ENCODE measurements at places on chromosomes 2 and 18. TPM values are rescaled to one million over a fixed set of nuclear protein-coding genes. Genes with fewer than 3 reads are reported as not detected.

The PRKAG3 gene
- total RNA-seq, result 4.1 TPM

The TUBB6 gene
- total RNA-seq, result 821 TPM

The MAPK4 gene
- total RNA-seq, result not detected

The B3GNT2 gene
- 4.7 TPM for total RNA-seq

The CPO gene
- 0.47 TPM for total RNA-seq

The VAMP8 gene
- 4.0 TPM for total RNA-seq

The ALLC gene
- total RNA-seq, result not detected

The FBLN7 gene
- total RNA-seq, result 4.0 TPM

The IHH gene
- under 0.01 TPM for total RNA-seq

The SP9 gene
- total RNA-seq, result not detected

The ITGB6 gene
- total RNA-seq, result 0.15 TPM

The SAP130 gene
- total RNA-seq, result 2.3 TPM

The MRO gene
- total RNA-seq, result not detected

The GPBAR1 gene
- not detected for total RNA-seq

The RBFA gene
- 24.8 TPM for total RNA-seq

The KCNG2 gene
- total RNA-seq, result 0.12 TPM

The POTEC gene
- total RNA-seq, result not detected

The PJVK gene
- 0.60 TPM for total RNA-seq

The NPAS2 gene
- total RNA-seq, result 6.4 TPM

The ADRA2B gene
- 3.5 TPM for total RNA-seq

The ATP6V1C2 gene
- total RNA-seq, result not detected

The CHRNG gene
- total RNA-seq, result not detected

The SERPINB4 gene
- not detected for total RNA-seq

The SLC4A3 gene
- total RNA-seq, result 1.7 TPM

The ZNF804A gene
- total RNA-seq, result under 0.01 TPM

The TCF7L1 gene
- 2.0 TPM for total RNA-seq

The CYP26B1 gene
- total RNA-seq, result 2.9 TPM

The IFIH1 gene
- total RNA-seq, result 6.3 TPM

The HOXD10 gene
- total RNA-seq, result not detected

The TNS1 gene
- 103 TPM for total RNA-seq

The SIX3 gene
- total RNA-seq, result not detected

The C2orf74 gene
- total RNA-seq, result 8.0 TPM
